Activated T-helper 17 cell treated with anti-CD3 and anti-CD28 coated beads, Interleukin-2, amount 50 U/mL, for 72 hours (primary cell): ENCODE measurements at places on chromosomes 16 and 17.
A peak's percentile ranks its signal among the peaks of the same experiment; 100 is the strongest.

DNA sequence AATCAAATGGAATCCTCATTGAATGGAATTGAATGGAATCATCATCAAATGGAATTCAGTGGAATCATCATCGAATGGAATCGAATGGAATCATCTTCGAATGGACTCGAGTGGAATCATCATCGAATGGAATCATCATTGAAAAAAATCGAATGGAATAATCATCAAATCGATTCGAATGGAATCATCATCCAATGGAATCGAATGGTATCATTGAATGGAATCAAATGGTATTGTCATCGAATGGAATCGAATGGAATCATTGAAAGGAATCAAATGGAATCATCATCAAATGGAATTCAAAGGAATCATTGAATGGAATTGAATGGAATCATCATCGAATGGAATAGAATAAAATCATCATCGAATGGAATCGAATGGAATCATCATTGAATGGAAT is 619.3 kb downstream of the TP53TG3F start:
- H3K4me3 ChIP-seq = no peak overlapping the region
- H3K4me1 ChIP-seq = no peaks in the 10 kb centered on the region
- ATAC-seq = no peak
- H3K27me3 ChIP-seq = no peaks in the 10 kb centered on the region

- H3K27ac ChIP-seq = no peak overlapping the region
- H3K4me1 ChIP-seq = no peaks in the 10 kb centered on the region
- H3K27me3 ChIP-seq = peaks cover 4% of the 10 kb centered on the region
These were observed 53.1 kb upstream of the TANGO6 start for GRCh38 chr16:68790130-68790761.

DNA sequence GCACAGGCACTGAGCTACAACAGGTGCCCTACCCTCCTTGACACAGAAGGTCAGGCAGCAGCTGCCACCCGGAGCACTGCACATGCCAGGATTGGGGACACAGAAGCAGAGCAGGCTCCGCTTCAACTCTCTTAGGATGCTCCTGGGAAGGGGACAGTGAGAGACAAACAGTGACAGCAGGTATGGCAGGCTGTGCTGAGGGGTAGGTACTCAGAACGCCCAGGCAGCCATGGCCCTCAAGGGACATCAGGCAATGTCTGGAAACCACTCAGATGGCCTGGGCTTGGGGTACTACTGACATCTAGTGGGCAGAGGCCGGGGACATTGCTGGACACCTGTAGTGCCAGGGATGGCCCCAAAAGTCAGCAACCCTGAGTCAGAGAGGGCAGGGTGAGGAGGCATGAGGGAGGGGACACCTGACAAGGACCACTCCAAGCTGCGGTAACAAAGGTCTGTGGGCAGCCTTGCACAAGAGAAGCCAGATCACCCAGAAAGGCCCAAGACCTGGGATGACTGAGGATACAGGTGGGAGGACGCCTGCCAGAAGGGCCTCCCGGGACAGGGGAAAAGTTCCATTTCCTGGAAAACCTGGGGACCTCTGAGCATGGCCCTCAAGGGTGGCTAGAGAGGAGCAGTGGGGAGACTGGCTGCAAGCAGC is 21.2 kb downstream of the PEMT start:
- no peaks in the 10 kb centered on the region for H3K4me1 ChIP-seq
- peaks cover 8% of the 10 kb centered on the region for H3K36me3 ChIP-seq
- no peaks in the 10 kb centered on the region for H3K27me3 ChIP-seq
- peak overlapping the region; percentile 47 for H3K27ac ChIP-seq

- no peak for ATAC-seq
- peak overlapping the region; percentile 22 for H3K27ac ChIP-seq
- no peaks in the 10 kb centered on the region for H3K4me1 ChIP-seq
- H3K27me3 ChIP-seq = peaks cover 5% of the 10 kb centered on the region
These were observed 66.5 kb downstream of the MGAT5B start for GRCh38 chr17:76934561-76935320.

- no peak overlapping the region for H3K27ac ChIP-seq
- H3K36me3 ChIP-seq = peaks cover 2% of the 10 kb centered on the region
- H3K4me1 ChIP-seq = peaks cover 7% of the 10 kb centered on the region
- H3K4me3 ChIP-seq = no peak overlapping the region
These were observed 34.1 kb downstream of the ABAT start for GRCh38 chr16:8708536-8708935.

DNA sequence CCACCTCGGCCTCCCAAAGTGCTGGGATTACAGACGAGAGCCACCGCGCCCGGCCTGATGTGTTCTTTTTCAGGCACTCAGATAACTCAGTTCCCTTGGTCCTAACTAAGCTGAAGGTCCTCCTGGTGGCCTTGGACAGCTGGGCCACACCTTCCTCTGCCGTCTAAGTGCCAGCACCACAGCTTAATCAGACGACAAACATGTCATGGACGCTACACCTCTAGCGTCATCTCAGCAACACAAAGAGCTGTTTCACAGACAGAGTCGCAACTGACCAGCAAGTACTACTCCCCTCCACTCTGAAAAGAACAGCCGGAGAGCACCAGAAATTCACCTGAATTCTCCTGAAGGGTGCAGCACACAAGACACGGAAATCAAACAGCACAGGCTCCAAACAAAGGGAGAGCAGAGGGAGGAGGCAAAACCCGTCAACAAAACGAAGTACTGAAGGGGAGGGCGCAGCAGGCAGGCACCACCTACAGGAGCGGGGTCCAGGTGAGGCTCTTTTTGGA is 4.4 kb downstream of the TRAP1 start:
- H3K27me3 ChIP-seq = no peaks in the 10 kb centered on the region
- ATAC-seq = no peak
- H3K27ac ChIP-seq = peak overlapping the region; percentile 43
- H3K4me3 ChIP-seq = no peak overlapping the region
